T47D (cell line): ENCODE measurements at places on chromosomes 12 and 14.
A peak's percentile ranks its signal among the peaks of the same experiment; 100 is the strongest.

DNA sequence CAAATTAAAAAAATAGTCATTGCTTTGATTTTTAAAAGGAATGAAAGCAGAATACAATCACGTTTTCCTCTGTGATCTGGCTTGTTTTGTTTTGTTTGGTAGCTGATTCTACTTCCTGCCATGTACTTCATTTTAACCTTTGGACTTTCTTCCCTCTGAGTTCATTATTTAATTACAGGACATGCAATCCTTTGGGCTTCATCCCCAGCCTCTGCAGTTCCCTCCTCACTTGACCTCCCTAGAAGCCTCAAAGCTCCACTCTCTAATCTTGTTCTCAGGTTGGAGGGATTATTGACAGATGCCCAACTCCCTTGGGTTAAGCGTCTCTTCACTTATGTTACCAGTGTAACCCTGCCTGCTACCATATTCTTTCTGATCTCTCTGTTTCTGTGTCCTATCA, 967.9 kb upstream of the SEL1L start:
- DNase-seq = no peak

DNA sequence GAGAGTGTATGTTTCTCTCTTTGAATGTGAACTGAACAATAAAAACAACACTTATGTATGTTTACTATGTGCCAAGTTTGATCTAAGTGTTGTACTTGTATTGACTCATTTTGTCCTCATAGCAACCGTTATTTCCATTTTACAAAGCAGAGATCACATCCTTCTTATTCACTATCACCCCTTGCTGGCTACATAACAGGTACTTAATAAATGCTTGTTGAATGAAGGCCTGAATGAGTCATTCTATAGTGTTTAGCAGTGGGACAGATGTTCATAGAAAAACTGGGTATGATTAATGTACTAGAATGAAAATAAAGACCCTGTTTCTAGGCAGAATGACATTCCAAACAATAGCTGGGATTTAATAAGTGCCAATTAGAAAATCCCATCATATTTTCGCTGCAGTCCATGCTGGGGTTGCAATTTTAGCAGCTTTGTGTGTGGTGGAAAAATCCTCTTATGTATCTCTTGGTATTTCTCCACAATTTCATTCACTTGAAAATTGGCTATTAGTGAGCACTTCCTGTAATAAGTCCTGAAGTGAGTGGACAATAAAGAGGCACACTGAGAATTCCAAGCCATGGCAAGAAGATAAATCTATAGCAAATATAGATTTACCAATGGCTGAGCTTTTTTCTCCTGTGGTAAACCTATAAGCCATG, 86.0 kb downstream of the FAR2 start:
- no peak for DNase-seq

GRCh38 chr12:6262211-6262610, 48.3 kb upstream of the PLEKHG6 start:
- no peak for DNase-seq

GRCh38 chr14:20659813-20660395, 18.4 kb upstream of the OR6S1 start:
- no peak for DNase-seq

- no peak for DNase-seq
These were observed 33.7 kb downstream of the FAM186A start for GRCh38 chr12:50362671-50363070.

GRCh38 chr12:108302403-108303311, 36.5 kb downstream of the CMKLR1 start:
- DNase-seq = peak; percentile 49

DNA sequence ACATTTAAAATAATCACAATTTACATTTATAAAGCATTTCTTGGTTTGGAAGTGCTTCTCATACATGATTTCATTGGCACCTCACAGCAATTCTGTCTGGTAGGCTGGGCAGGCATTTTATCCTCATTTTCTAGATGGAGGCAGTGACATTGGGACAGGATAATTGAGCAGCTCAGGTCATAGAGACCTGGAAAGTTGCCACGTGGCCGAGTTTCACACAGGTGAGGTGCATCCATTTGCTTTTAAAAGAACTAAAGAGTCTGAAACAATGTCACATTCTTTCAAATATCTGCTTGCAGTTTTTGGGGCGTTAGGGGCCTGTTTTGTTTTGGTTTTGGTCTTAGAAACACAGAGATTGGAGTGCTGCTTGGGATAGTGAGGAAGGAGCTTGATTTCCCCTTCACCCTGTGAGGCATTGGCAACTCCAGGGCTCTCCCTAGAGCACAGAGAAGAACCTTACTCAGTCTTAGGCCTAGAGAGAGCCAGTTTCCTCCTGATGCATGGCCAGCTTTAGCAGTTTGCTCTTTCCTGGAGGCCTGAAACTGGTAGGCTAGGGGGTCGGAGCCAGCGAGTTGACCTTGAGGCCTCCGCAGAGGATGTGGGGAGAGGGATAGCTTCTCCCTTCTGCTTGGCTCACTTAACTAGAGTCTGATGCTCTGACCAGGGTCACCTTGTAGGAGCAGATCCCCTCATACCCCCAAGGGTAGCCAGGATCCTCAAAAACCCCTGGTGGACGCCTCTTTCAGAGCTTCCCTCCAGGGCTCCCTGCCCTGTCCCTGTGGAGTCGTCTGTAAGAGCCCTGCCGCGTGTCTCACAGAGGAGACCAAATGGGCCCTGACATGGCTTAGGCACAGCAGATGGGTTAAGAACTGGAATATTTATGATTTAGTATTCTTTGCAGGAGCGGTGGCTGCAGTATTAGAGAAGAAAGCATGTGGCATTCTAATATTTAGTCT, 34.9 kb upstream of the JDP2 start:
- DNase-seq = peak; percentile 76

DNA sequence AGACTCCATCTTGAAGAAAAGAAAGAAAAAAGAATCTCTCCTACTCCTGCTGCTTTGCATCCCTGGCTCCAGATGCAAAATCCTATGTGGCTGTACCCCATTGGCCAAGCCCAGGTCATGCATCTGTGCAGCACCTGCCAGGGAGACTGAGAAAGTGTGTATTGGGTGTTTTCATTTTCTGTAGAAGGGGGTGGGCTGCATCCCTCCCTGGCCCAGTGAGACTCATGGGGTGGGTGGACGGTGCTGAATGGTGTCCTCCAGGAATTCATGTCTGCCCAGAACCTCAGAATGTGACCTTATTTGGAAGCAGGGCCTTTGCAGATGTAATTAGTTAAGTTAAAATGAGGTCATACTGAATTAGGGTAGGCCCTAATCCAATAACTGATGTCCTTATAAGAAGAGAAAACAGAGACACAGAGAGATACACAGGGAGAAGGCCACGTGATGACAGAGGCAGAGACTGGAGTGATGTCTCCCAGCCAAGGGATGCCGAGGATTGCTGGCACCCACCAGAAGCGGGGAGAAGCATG, 23.2 kb downstream of the MOAP1 start:
- DNase-seq = no peak

DNA sequence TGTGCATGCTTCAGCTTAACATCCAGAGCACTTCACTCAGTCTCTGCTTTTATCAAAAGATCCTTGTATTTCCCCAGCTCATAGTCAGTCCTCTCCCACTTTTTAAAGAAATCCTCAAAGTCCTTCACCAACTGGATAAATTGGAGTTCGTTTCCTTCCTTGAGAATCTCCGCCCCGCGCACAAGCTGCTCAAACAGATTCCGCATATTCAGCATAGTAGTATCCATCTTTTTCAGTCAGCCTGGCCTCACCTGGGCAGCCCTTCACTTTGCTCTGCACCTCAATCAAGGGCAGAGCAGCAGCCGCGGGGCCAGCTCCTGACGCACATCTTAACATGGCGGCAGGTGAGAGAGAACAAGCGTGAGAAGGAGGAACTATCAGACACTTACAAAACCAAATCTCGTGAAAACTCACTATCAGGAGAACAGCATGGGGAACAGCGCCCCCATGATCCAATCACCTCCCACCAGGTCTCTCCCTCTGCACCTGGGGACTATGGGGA, 14.3 kb upstream of the DBX2 start:
- DNase-seq = no peak
